Astrocyte of the spinal cord (primary cell): ENCODE measurements at places on chromosomes 4 and X.

DNA sequence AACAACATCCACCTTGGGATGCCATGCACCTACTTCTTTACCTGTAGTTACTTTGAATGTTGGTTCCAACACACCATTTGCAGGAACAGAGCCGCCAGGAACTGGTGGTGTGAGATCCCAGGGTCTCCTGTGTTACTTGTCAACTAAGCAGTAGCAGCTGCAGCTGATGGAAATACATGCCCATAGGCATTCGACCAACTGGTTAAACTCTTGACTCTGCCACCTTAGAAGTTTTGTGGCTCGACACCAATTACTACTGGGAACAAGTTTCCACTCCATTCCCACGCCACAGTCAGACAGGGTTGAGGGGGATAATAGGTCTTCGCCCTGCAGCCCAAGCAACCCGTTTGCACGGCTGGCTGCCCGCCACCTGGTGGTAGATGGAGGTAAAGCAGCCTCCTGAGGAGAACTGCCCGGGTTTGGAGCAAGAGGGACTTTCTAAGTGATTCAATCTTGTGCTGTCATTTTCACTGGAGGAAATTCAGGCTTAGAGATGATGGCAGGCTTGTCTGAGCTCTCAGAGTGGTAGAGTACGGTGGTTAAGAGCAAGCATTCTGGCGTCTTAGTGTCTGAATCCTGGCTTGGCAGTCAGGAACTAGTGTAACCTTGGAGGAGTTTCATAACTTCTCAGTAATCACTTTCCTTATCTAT, 119.1 kb upstream of the TRIM2 start:
- peak; percentile 67 for DNase-seq

DNA sequence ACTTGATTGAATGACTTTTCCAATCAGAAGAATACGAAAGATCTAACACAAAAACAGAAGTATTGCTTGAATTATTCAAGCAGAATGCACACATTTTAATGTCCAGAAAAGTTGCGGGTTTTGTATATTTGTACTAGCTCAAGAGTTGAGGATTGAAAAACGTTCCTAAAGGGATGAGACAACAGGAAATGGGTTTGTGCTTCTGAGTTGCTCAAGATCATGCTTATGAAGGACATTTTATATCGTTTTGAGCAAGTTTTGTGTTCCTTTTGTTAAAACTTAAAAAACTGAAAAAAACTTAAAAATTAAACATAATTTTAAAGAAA, 353 bp upstream of the SMIM10 start:
- DNase-seq: no peak

DNA sequence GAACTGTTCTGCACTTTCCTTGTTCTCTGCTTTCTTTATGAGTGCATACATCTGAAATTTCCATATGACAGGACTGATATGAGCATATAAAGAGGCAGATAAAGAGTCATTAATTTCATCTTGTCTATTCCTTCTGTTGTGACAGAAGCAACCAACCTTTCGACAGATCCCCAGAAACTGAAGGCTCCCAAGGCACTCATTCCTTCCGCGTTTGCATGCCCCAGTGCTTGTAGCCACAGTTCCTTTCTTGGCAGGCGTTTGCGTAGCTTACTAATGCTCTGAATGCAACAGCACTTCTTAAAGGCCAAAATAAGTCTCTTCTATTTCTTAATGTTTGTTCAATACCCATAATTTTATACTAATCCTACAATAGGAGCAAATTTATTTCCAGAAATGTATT, 94.0 kb upstream of the TBL1X start:
- DNase-seq: peak; percentile 47

- DNase-seq: no peak
Measured at GRCh38 chrX:153862369-153863250, 23.4 kb downstream of the L1CAM start.

DNA sequence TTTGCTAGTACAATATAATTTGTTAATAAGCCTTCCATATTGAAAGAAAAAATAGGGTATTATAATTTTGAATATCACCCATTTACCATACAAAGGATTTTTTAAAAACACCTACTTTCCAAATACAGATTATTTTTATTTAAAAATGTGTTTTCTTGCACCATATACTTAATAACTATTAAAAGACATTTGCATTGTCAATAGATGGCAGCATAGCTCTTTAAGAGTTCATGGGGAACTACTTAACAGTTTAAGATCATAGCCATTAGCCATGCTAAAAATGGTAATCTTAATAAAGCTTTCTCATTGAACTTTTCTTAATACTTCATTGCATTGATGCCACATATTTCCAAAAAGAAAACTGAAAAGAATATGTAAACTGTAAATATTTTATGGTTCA, 1995.9 kb downstream of the C4orf33 start:
- peak; percentile 64 for DNase-seq

- DNase-seq: no peak
Measured at GRCh38 chr4:73908965-73909364, 39.8 kb downstream of the CXCL1 start.

DNA sequence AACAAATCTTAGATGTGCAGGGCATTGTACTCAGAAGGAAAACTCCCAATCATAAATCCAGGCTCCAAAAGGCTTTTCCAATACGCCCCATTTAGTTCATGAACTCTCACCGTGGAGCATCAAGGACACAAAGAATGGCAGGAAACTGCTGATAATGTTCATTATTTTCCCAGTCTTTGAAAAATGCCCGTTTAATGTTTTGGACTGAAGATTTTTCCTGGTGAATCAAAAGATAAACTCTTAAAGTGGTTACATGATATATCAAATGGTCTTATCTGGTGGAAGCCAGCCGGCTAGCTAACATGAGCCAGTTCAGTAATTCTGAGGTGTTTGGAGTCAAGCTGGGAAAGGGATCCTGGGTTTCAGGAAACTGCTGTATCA, 62.1 kb upstream of the AP1S2 start:
- DNase-seq: peak; percentile 4

GRCh38 chr4:122129061-122129460, 23.1 kb upstream of the BLTP1 start:
- DNase-seq: no peak

GRCh38 chrX:6021316-6022091, 207.2 kb downstream of the NLGN4X start:
- DNase-seq: peak; percentile 44

GRCh38 chr4:4333265-4333706, 43.2 kb downstream of the ZBTB49 start:
- DNase-seq: peak; percentile 79

GRCh38 chr4:144507311-144508101, 138.4 kb upstream of the HHIP start:
- peak; percentile 53 for DNase-seq

DNA sequence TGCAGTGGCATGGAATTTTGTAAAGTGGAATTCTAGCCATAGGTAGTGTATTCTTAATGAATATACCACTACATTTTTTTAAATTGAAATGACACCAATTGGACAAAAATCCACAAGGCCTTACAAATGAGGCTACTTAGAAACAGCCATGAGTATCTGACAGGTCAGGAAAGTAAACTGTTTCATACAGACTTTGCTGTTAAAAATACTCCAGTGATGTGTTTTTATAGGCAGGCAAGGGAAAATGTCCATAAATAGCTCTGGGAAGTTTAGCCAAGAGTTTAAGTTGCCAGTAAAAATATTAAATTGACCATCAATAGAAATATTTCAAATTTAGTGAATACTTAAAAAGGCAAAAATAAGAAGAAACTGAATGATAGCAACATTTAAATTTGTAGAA, 41.8 kb upstream of the PDLIM5 start:
- DNase-seq: no peak

- no peak for DNase-seq
Measured at GRCh38 chr4:5759236-5760075, 48.5 kb downstream of the EVC start.
